Activated CD4-positive, alpha-beta T cell treated with anti-CD3 and anti-CD28 coated beads, Interleukin-2, amount 10 ng/mL, durations not matched to agents 7 days and 5 days (primary cell): ENCODE measurements at places on chromosomes 2 and 18.

DNA sequence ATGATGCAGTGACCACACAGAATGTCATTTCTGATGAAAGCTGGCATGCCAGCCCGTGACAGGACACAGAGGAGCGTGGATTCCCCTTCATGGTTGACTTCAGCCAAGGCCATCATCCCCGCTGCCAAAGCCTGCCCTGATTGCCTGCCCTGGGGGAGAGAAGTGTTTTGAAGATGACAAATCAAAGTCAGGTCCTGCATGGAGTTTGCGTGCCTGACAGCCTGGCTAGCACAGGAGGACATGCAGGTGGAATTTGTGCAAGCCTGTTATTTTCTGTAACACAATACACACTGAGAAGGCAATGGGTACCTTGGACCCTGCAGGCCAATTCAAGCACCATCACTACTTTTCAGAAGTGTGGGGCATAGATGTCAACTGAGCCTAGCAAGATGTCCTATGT is 5.4 kb upstream of the IL1R2 start:
- peaks cover 34% of the 10 kb centered on the region for H3K4me1 ChIP-seq
- no peak overlapping the region for H3K27ac ChIP-seq
- peaks cover 6% of the 10 kb centered on the region for H3K27me3 ChIP-seq
- no peak overlapping the region for H3K4me3 ChIP-seq
- DNase-seq, result no peak
- H3K36me3 ChIP-seq, result no peaks in the 10 kb centered on the region

DNA sequence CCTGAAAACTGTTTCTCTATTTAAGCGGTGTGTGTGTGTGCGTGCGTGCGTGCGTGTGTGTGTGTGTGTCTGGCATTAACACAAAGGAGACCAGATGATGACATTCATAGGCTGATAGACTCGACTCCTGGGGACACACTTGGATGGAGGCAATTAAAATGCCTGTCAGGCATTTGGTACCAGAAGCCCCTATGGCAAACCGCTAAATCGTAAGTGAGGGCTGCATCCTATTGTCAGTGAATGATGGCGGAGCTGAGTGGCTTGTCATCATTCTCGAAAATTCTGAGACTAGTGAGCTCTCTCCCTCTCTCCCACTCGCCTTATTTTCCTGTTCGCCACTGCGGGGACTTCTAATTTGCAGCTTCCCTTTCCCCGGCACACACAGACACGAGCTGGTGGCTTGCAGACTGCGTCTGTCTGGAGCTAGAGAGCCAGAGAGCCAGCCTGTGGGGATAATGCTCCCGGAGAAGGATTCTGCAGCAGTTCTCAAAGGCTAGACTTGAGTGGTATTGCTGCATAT is 155.4 kb downstream of the MAP2 start:
- H3K4me3 ChIP-seq, result peak overlapping the region; percentile 54
- H3K4me1 ChIP-seq, result peaks cover 4% of the 10 kb centered on the region
- H3K27ac ChIP-seq, result no peak overlapping the region
- H3K36me3 ChIP-seq, result no peaks in the 10 kb centered on the region
- DNase-seq, result no peak

DNA sequence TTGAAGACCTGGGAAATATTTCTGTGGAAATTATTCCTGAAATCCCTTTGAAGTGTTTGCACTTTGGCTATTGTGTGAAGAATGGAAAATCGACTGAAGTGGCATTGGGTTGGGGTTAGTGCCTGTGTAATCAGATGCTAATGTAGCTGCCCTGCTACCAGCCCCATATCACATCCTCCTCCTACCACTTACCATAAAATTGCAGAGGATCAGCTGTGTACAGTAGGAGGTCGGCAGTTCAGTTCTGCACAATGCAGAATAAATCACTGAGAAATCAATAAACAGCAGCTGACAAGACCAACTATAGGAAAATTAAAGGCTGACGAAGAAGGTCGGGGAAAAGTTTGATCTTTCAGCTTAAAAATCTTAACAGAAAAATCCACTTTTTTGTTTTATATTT is 440.9 kb downstream of the PTPRM start:
- no peaks in the 10 kb centered on the region for H3K4me1 ChIP-seq
- no peak overlapping the region for H3K27ac ChIP-seq
- DNase-seq, result no peak
- no peaks in the 10 kb centered on the region for H3K36me3 ChIP-seq
- H3K4me3 ChIP-seq, result no peak overlapping the region

DNA sequence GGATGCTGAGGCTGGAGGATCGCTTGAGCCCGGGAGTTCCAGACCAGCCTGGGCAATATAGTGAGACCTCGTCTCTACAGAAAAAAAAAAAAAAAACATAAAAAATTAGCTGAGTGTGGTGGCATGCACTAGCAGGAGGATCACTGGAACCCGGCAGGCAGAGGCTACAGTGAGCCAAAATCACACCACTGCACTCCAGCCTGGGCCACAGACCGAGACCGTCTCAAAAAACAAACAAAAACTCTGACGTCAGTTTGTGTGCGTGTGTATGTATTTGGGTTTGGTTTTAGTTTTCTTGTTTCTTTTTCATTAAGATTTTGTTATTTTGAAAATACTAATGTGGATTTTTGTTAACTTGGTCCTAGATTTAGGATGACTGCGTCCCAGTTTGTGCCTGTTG is 19.0 kb downstream of the CEP68 start:
- DNase-seq, result no peak
- H3K36me3 ChIP-seq, result peaks cover 15% of the 10 kb centered on the region
- no peak overlapping the region for H3K27ac ChIP-seq
- H3K27me3 ChIP-seq, result no peaks in the 10 kb centered on the region

GRCh38 chr2:74836675-74837401 is 2.9 kb downstream of the HK2 start:
- peak overlapping the region; percentile 93 for H3K27ac ChIP-seq
- H3K27me3 ChIP-seq, result no peaks in the 10 kb centered on the region
- DNase-seq, result no peak
- peak overlapping the region; percentile 93 for H3K4me3 ChIP-seq

DNA sequence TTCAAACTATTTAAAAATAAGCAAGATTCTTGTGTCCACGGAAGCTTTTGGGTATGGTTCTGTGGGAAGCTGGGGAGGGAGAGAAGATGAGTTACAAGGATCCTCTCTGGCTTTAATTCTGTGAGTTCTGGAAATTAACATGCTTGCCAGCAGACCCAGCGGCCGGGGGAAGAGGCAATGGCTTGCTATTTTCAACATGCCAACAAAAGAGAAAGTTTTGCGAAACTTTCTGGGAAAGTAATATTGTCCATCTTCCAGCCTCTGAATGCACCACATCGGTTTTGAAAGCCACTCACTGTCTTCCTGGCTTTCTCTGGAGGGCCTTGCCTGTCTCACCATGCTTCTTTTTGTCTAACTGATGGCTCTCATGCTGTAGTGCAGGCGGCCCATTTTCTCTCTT is 85.7 kb downstream of the EN1 start:
- peaks cover 43% of the 10 kb centered on the region for H3K27me3 ChIP-seq
- H3K36me3 ChIP-seq, result no peaks in the 10 kb centered on the region
- H3K4me3 ChIP-seq, result no peak overlapping the region
- no peak overlapping the region for H3K27ac ChIP-seq
- no peaks in the 10 kb centered on the region for H3K4me1 ChIP-seq

GRCh38 chr2:184598002-184598315 is 370 bp upstream of the ZNF804A start:
- H3K27ac ChIP-seq, result no peak overlapping the region
- H3K27me3 ChIP-seq, result peaks cover 41% of the 10 kb centered on the region
- no peak overlapping the region for H3K4me3 ChIP-seq
- DNase-seq, result no peak
- H3K36me3 ChIP-seq, result no peaks in the 10 kb centered on the region

DNA sequence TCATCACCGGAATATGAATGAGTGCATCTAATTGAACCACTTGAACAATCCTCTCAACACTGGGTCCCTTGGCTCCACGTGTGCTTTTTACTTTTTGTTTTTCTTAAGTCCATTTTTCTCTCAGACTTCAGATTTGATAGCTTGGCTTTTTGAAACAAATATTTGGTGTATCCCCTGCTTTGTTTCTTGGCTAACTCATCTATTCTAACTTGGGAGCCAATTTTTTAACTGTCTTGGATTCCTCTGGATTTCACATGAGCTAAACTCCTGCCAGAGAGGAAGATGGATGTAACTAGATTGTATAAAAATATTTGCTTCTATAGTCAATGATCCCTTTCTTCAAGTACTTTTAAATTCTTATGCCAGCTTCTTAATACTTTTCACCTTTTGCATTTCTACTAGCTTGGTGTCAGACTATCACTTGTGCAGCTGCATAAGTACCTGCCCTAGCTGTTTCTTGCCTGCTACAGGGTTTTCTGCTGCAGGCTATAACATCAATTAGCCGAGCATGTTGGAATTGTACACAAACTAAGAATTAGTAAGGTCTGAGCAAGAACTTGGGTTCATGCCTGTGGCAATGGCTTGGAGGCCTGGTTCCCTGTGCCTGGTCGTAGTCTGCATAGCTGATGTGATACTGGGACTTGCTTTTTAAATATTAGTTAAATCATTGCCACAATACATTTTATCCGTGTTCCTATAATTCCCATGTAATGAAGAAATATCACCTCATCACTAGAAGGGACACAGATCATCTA is 281.5 kb downstream of the EN1 start:
- DNase-seq, result no peak
- no peak overlapping the region for H3K4me3 ChIP-seq
- no peaks in the 10 kb centered on the region for H3K36me3 ChIP-seq
- peaks cover 19% of the 10 kb centered on the region for H3K27me3 ChIP-seq

DNA sequence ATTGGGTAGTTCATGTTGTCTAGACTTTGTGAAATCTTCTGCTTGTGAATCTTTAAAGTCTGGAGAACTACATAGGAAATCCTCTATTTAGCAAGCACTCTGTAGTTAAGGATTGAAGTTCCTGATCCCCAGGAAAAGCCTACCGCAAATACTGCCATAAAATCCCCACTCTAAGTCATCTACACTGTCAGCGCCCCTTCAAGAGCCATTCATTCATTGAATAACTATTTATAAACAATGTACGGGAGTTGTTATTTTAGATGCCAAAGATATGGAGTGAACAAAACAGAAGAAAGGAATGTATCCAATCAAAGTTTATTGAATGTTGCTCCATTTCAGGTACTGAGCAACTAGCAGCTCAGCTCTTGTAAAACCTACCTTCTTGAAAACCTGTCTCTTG is 36.5 kb upstream of the SLC39A10 start:
- peaks cover 1% of the 10 kb centered on the region for H3K4me1 ChIP-seq
- H3K36me3 ChIP-seq, result peaks cover 10% of the 10 kb centered on the region
- no peak overlapping the region for H3K4me3 ChIP-seq
- no peak for DNase-seq
- H3K27ac ChIP-seq, result no peak overlapping the region

GRCh38 chr2:127864877-127865276 is 6.9 kb upstream of the POLR2D start:
- peaks cover 2% of the 10 kb centered on the region for H3K4me1 ChIP-seq
- H3K36me3 ChIP-seq, result peaks cover 38% of the 10 kb centered on the region
- no peak for DNase-seq
- H3K4me3 ChIP-seq, result no peak overlapping the region

GRCh38 chr2:181111059-181111458 is 130.7 kb downstream of the UBE2E3 start:
- H3K4me1 ChIP-seq, result peaks cover 43% of the 10 kb centered on the region
- H3K27me3 ChIP-seq, result no peaks in the 10 kb centered on the region
- peaks cover 26% of the 10 kb centered on the region for H3K36me3 ChIP-seq
- H3K4me3 ChIP-seq, result no peak overlapping the region
- DNase-seq, result no peak
- H3K27ac ChIP-seq, result no peak overlapping the region

GRCh38 chr18:60656553-60656952 is 284.0 kb upstream of the MC4R start:
- H3K36me3 ChIP-seq, result no peaks in the 10 kb centered on the region
- no peaks in the 10 kb centered on the region for H3K27me3 ChIP-seq
- no peaks in the 10 kb centered on the region for H3K4me1 ChIP-seq
- no peak overlapping the region for H3K4me3 ChIP-seq
- no peak overlapping the region for H3K27ac ChIP-seq
- no peak for DNase-seq

DNA sequence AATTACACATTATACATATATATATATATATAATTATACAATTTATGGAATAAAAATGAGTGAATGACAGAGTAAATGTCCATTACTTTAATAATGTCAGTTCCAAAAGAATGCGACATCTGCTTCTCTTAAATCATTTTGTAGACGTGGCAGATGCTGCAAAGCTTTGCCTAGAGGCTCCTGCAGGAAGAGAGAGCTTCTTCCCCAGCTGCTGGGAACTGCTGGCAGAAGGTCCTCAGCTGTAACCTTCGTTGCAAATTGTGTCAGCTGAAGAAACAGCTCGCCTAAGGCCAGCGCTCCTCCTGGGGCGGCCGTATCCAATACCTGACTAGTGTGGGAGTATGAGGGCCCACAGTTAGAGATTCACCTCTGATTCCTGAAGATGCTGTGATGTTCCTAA is 9.6 kb upstream of the THNSL2 start:
- H3K4me3 ChIP-seq, result no peak overlapping the region
- H3K36me3 ChIP-seq, result no peaks in the 10 kb centered on the region
- H3K27ac ChIP-seq, result no peak overlapping the region
- peaks cover 4% of the 10 kb centered on the region for H3K27me3 ChIP-seq
- DNase-seq, result no peak
- H3K4me1 ChIP-seq, result no peaks in the 10 kb centered on the region

DNA sequence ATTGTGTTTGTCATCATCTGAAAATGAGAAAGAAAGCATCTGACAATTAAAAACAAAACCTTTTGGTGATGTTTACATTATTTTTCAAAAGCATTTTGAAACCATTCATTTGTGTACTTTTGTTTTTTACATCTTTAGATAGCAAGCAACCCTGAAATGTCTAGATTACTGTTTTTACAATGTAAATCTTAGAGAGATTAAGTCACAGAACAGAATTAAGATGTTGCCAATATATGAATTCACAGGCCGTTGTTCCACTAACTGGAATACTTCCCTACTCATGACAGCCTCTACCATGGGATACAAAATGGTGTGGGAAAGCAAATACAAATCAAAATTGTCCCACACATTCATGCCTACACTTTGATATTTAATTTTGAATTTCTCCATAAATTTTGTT is 480.0 kb upstream of the ZEB2 start:
- H3K4me1 ChIP-seq, result no peaks in the 10 kb centered on the region
- H3K36me3 ChIP-seq, result no peaks in the 10 kb centered on the region
- H3K27ac ChIP-seq, result no peak overlapping the region
- H3K4me3 ChIP-seq, result no peak overlapping the region
- no peaks in the 10 kb centered on the region for H3K27me3 ChIP-seq

GRCh38 chr2:160583146-160583535 is 89.5 kb upstream of the RBMS1 start:
- no peak overlapping the region for H3K4me3 ChIP-seq
- DNase-seq, result no peak
- no peaks in the 10 kb centered on the region for H3K36me3 ChIP-seq
- H3K4me1 ChIP-seq, result peaks cover 5% of the 10 kb centered on the region
- no peaks in the 10 kb centered on the region for H3K27me3 ChIP-seq
- H3K27ac ChIP-seq, result no peak overlapping the region
